ENCODE measurements at places on chromosomes 6 and 20.

DNA sequence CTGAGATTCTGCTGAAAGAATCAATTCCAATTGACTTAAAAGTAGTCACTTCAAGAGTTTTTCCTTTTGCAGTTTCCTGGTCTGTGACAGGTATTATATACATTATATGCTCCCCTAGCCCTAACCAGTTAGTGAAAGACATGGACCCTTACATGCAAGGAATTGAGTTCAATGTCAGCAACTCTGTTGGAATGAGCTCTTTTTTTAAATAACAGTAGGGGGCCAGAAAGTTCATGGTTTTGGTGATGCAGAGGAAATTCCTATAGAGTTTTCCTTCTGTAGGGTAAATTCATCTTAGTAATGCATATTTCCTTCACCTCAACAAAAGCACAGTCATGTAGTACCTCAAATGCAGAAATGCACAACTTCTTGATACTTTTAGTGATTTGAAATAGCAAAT is 172.2 kb downstream of the KIF6 start:
- no peak for DNase-seq

DNA sequence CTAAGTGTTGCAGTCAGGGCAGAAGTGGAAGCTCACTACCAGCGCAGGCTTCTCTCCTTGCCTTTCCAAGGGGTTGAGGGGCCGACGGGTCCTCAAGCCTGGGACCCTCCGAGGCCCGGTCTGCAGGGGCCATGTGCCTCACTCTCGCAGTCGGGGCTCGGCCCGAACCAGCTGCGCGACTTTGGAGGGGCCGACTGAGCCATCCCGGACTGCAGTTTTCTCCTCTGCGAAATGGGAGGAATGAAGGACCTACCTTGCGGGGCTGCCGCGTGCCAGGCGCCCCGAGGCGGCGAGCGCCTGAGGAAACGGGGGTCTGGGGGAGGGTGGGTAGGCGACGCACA is 5.6 kb downstream of the LZTS3 start:
- DNase-seq = no peak

DNA sequence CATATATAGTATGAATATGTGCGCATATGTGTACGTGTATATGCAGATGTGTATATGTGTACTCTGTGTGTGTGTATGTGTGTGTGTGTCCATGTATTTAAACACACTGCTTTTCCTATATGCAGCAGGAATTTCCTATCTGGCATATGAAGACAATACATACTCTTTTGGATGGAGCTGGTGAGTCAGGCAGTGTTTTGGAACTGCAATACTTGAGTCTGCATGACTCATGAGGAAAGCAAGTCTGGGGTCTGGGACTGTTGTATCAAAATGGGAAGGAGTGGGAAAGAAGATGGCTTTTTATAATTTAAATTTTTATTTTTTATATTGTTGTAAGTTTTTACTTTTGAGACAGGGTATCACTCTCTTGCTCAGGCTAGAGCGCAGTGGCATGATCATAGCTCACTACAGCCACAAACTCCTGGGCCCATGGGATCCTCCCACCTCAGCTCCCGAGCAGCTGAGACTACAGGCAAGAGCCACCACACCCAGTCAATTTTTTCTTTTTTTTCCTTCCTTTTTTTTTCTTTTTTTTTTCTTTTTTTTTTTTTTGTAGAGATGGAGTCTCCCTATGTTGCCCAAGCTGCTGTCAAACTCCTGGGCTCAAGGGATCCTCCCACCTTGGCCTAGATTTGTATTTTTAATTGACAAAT is 72.2 kb downstream of the ATXN1 start:
- DNase-seq = no peak

- DNase-seq = no peak
Measured at GRCh38 chr6:155487371-155488130, 31.9 kb upstream of the NOX3 start.

DNA sequence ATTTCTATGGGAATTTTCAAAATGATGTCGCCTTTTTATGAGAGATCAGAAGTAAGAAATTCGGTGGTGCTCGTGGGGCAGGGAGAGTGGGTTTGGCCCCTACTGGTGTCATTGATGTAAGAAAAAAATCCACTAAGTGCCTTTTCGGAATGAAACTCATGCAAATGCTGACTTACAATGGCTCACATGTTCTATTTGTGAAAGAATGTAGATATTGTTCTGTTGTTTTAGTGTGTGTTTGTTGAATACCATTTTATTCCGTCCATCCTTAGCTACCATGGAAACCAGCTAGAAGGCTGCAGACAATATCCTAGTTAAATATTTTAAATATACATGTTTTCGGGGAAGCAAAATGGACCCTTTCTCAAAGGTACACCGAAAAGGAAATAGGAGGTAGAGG is 304.9 kb downstream of the TAF4 start:
- no peak for DNase-seq

- no peak for DNase-seq
Measured at GRCh38 chr6:170471491-170471890, 81.6 kb downstream of the PSMB1 start.

All from NCI-H2171 (cell line).